ENCODE measurements at places on chromosomes 6 and 20. TPM values are rescaled to one million over a fixed set of nuclear protein-coding genes. Genes with fewer than 3 reads are reported as not detected.

The MAS1 gene
- total RNA-seq, result not detected

The KCNK5 gene
- 32.0 TPM for total RNA-seq

The RBCK1 gene
- 94.0 TPM for total RNA-seq

The POM121L2 gene
- total RNA-seq, result not detected

The PAQR8 gene
- total RNA-seq, result 8.1 TPM

The MYT1 gene
- total RNA-seq, result not detected

The CFAP61 gene
- total RNA-seq, result 0.36 TPM

The SPO11 gene
- not detected for total RNA-seq

The UBE3D gene
- total RNA-seq, result 11.2 TPM

The HLA-DRB1 gene
- 10.9 TPM for total RNA-seq

The PPP1R18 gene
- total RNA-seq, result 146 TPM

The PRR18 gene
- 0.15 TPM for total RNA-seq

The VSTM2L gene
- not detected for total RNA-seq

The GINS1 gene
- 32.9 TPM for total RNA-seq

The PLA2G7 gene
- total RNA-seq, result not detected

The KCNK17 gene
- total RNA-seq, result not detected

The FAM217A gene
- not detected for total RNA-seq

The NEURL2 gene
- 2.8 TPM for total RNA-seq

The FNDC1 gene
- total RNA-seq, result not detected
